ENCODE measurements at places on chromosomes 2 and 18.
A peak's percentile ranks its signal among the peaks of the same experiment; 100 is the strongest.

- no peak for DNase-seq
Measured at GRCh38 chr2:134127496-134127895, 126.4 kb upstream of the MGAT5 start.

- DNase-seq: no peak
Measured at GRCh38 chr2:69116438-69116837, 103.5 kb downstream of the ANTXR1 start.

DNA sequence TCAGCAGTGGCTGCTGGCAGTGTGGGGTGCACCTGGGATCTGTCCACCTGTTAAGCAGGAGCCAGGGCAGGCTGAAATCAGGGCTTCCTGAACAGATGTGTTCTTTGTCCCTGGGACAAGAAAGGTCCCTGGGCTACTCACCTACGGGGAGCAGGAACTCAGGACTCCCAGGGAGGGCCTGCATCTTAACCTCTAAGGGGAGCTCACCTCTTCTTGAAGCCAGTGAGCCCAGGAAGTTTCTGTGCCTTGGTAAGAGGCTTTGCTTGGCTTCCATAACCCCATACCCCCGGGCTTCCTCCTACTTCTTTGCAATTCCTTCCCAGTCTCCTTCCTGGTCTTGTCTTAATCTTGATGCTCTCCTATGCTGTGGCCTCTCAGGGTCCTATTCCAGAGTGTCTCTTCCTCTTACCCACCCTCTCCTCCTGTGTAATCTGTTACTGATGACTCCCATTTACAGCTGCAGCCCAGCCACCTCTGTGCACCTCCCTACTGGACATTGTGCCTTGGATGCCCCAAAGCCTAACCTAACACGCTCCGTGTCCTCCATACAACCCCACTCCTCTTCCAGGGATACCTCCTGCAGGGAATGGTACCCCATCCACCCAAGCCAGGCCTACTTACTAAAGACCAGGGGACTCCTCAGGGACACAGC lies 55.7 kb upstream of the MAPRE3 start:
- no peak for DNase-seq

- no peak for DNase-seq
Measured at GRCh38 chr2:171402906-171403580, 30.7 kb downstream of the METTL8 start.

DNA sequence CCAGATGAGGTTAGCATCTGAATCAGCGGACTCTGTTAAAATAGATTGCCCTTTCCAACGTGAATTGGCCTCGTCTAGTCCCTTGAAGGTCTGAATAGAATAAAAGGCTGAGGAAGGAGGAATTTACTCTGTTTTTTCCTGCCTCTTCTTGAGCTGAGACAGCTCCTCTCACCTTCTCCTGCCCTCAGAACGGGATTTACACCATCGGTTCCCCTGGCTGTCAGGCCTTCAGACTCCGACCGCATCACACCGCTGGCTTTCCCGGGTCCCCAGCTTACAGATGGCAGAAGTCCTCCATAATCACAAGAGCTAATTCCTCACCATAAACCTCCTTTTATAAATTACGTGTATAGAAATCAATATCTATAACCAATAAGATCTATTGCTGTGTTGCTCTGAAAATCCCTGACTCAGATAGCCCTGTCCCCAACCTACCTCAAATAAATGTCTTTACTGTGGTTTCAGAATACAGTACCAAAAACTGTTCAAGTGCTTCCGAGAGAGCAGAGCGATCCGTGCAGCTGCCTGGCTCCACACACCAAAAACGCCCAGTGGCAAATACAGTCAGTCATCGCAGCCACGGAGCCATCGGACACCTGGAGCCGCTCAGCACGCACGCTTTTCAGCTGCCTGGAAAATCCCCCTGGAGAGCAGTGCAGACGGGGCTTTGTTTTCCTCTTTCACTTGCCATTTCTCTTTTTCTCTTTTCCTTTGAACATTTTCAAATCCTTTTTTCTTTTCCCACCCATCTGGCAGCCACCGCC lies 196.9 kb downstream of the NRP2 start:
- no peak for DNase-seq

GRCh38 chr2:239021651-239022436 lies 174.0 kb downstream of the TWIST2 start:
- no peak for DNase-seq

DNA sequence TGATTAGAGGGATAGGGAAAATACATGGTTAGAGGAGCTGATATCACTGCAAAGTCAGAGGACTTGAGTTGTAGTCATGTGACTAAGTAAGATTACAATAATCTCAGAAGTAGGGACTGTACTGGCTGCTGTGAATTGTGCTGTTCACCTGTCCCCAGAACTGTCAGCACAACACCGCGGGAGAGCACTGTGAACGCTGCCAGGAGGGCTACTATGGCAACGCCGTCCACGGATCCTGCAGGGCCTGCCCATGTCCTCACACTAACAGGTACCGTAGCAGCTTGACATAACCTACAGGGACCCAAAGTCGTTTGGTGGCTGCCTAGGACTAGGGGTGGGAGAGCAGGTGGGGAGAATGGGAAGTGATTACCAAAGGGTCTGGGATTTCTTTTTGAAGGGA lies 132.8 kb upstream of the TTC39C start:
- DNase-seq: no peak

- no peak for DNase-seq
Measured at GRCh38 chr2:222468346-222468745, 44.0 kb downstream of the SGPP2 start.

GRCh38 chr2:31038385-31038784 lies 99.9 kb downstream of the GALNT14 start:
- DNase-seq: no peak

DNA sequence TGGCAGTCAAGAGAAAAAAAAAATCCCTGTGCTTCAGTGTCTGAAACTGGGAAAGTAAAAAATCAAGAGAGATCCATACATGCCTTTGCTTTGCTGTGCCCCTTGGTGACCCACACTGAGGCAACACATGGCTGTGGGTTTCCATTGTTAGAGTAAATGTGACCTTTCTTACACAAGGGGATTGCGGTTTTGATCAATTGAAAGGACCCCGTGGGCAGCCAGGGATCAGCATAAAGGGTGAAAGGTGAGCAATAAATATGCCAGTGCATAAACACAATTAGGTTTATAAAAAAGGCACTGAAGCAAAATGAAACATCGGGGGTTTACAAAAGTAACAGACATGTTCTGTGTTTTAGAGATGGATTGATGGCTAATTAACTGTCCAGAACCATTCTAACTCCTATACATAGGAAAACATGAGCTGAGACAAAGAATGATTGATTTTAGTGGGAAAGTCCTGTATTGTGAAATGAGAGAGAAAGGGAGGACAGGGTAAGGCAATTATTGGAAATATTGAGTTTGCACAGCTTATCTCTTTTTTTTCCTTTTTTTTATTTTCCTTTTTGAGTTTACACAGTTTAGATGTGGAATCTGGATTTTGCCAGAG lies 40.7 kb upstream of the BBS5 start:
- DNase-seq: no peak

DNA sequence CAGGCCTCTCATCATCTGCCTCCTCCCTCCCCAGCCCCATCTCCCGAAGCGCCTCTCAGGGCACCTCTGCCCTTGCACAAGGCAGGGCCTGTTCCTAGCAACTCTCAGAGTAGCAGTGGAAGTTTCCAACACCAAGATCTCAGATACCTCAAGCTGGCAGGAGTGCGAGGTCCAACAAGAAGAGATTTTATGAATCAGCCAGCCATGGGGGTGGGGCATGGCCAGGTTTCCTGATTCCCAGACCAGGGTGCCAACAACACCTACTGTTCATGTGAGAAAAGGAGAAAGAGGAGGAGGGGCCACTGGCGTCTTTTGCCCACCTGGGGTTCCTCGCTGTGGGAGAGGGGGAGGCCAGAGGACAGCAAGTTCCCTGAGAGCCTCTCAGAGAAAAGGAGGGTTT lies 6.6 kb upstream of the STEAP3 start:
- DNase-seq: no peak

- DNase-seq: no peak
Measured at GRCh38 chr2:31112544-31112943, 25.7 kb downstream of the GALNT14 start.

GRCh38 chr2:120546048-120546864 lies 189.4 kb upstream of the GLI2 start:
- no peak for DNase-seq

DNA sequence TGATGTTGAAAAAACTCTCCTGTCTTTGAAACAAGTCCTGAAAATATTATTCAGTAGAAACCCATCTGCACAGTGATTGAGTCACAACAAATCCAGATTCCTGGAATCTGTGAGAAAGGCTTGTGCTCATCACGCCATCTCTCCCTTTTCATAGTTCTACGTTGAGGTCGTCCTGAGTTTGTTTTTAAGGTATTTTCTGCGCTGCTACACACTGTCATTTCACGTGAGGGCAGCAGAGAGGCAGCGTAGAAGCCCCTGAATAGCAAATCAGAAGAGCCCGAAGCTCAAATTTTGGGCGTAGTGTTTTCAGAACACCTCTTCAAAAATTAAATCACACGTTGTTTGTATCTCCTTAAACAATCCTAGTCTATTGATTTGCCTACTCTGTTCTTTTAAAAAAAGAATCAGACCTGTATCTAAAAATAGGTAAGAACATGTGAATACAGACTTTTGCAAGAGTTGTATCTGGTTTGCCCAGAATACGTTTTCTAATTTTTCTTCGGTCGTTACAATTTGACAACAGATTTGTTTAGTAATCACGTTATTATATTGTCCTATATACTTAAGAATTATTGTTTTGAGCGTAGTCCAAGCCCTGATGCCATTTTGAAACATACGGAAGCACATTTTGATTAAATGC lies 61.6 kb upstream of the SLC38A11 start:
- DNase-seq: peak; percentile 96

DNA sequence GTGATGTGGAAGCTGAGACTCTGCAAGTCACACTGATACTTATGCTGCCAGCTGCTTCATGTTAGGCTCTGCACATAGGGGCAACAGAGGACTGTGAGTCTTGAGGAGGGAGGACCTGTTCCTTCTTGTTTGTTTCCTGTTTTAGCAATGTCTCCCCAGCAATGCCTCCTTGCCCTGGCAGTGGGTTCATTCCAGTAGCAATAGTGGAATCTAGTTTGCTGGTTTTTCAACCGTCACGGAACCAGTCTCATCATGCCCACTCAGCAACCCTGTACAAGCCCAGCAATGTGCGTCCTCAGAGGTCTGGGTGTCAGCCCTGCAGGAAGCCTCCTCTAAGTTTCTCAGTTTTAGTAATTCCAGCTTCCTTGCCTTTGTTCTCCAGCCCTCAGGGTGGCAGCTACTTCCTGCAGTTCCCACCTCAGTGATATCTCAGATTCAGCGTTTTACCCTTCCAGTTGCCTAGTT lies 20.5 kb upstream of the ITGB6 start:
- no peak for DNase-seq

GRCh38 chr18:22466608-22467395 lies 49.1 kb upstream of the CTAGE1 start:
- no peak for DNase-seq

DNA sequence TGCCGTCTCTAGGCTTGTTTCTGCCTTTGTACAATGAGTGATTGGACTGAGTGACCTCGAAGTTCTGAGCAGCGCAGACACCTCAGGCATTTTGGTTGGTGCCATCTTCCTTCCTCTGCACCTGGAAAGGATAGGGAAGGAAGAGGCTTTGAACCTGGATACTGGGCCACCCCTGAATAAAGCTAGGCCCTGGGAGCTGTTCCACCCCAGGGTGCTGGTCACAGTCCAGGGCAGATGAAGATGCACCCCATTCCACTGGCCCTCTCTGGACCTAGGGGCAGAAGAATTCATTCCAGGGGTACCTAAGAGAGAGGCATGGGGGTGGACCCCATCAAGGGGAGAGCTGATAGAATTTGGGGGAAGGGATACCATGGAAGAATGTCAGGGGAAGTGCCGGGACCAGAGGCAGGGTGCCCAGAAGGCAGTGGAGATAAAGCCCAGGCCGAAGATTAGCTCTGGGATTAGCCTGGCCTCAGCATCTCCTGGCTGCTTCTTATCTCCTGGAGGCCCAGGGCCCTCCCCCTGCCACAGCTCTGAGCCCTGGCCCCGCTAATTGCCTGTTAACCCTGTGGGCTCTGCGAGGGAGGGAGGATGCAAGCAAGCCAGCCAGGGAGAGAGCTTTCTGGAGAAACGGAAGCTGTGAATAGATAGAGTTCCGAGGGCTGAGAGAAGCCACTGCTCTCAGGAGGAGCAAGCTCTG lies 11.4 kb downstream of the ASIC4 start:
- DNase-seq: no peak

GRCh38 chr2:128359841-128360240 lies 41.2 kb upstream of the HS6ST1 start:
- no peak for DNase-seq

DNA sequence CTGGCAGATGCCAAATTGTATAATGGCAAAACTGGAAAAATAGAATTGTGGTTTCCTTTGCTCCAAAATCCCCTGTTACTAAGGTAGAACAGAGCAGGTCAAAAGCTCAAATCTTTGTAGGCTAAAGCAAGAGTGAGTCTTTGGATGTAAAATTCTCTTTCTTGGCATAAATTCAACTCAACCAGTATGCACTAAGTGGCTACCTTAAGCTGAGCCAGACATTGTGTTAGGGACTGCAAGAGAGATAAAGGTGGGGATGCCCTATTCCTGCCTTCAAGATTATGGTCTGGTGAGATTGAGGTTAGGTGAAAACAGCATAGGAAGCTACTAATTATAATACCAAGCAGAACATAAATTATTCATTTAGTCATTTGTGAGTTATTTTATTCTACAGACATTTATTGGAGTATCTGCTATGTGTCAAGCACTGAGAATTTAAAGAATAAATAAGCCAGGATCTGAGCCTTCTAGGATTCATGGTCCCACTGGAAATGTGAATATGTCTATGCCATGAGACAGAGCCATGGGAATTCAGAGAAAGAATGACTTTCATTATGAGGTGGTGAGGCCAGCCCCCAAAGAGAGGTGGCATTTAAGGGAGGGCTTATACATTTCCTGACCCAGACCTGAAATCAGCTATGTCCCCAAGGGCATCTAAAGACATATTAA lies 198.0 kb upstream of the NCKAP5 start:
- DNase-seq: no peak

DNA sequence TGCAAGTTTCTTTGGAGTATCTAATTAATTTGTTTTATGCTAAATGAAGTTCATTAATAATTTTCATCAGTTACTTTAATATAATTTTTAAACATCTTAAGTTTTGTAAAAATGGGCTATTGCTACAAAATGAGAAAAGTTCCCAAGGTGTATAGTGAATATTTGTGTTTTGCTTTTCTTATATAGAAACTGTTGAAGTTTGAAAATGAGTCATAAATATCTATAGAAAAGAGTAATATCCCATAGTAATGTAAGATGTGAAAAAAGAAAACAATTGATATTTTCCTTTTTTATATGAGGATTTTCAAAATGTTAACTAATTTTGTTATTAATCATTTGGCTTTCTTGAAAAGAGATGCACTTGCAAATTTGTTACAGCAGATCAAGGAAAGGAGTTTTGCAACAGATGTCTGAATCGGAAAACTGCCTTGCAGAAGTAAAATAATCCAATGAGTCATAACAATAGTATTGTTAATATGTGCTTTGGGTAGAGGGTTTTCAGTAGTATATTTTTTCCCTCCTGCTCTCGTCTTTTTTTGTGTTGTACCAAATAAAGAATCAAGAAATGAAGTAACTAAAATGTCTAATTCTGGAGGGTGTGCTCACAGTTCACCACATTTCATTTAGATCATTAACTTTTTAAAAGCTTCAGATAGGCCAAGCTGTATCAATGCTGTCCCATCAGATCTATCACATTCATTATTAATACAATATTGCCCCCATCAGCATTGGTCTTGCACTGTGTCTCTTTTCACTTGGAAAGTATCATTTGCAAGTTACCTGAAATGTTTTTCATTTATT lies 15.5 kb downstream of the DUSP19 start:
- DNase-seq: no peak

GRCh38 chr18:56495884-56496283 lies 142.5 kb downstream of the TXNL1 start:
- DNase-seq: no peak

- DNase-seq: no peak
Measured at GRCh38 chr18:23340661-23341060, 112.4 kb upstream of the RIOK3 start.
